DMS79 treated with DMSO at 0.1 percent for 48 hours (cell line): ENCODE measurements at places on chromosomes 11 and 22.

DNA sequence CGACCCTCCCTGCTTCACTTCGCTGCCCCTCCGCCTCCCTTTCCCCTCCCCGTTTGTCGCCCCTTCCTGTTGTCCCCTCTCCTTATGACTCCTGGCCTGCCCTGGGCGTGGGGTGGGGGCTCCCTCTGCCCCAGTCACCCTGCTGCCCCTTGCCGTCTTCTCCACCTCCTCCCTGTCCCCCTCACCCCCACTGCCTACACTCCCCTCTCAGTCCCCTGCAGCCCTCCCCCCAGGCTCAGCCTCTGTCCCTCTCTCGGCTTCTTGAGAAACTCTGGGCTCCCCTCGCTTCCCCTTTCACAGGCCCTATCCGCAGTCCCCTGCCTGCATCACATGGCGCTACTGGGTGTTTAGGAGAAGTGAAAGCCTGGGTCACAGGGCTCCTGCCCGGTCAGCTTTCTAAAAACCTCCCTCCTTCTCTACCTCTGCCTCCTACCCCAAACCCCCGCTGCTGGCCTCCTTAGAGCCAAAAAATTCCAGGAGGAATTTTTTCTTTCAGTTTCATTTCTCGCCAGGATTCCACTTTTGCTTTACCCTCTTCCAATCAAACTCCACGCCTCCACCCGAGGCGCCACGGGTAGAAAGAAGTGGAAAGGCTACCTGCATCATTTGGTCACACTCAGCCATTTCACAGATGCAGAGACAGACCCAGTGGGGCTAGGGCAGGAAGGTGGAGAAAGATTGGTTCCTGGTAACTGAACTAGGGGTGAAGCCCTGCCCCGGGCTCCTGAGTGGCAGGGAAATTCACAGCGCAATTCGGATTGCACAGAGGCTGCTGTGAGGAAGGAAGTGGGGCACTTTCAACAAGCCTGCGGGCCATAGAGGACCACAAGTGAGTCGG lies at the start of gene SLC15A3:
SLC15A3 (minus strand) TSS at position 273 of the 838 bp plus-strand sequence. CDS start 625 bp downstream, outside the sequence.
- no peak for DNase-seq

DNA sequence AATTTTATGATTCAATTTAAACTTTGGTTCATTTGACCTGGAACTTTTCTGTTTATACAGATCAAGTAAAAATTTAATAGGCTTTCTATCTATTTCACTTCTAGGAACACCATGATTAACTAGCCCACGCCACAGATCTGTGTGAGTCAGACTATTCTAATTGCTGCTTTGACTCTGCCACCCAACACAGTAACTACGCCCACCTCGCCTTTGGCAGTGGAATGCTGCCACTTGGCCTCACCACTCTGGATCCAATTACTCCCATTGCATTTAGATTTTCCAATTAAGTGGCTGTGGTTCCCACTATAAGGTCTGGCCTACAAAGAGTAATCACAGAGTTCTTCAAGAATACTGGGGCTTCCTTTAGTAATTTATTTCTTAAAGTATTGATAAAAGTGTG lies 46.6 kb upstream of the LIN7C start:
- no peak for DNase-seq

DNA sequence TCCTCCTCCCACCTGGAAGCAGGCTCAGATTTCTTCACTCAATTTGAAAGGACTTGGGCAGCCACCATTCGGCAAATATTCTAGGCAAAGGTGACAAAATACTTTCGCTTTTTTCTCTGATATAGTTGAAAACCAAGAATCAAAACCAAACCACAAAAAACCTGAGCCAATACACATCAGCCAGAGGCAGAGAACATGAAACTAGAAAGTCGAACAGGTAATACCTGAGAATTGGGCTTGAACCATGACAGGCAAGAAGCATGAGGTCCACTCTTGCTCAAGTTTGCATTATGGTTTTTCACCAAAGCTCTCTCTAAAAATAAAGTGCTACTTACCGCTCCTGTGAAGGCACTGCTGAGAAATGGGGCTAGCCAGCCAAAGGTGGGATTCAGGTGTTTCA lies 26.2 kb upstream of the LDLRAD3 start:
- no peak for DNase-seq

- DNase-seq = no peak
Observed at GRCh38 chr22:49887702-49888101, 30.5 kb downstream of the ALG12 start.

GRCh38 chr11:111376181-111376871 lies 2.7 kb downstream of the POU2AF1 start:
- DNase-seq = no peak

- DNase-seq = no peak
Observed at GRCh38 chr22:34950489-34950888, 115.5 kb upstream of the ISX start.

DNA sequence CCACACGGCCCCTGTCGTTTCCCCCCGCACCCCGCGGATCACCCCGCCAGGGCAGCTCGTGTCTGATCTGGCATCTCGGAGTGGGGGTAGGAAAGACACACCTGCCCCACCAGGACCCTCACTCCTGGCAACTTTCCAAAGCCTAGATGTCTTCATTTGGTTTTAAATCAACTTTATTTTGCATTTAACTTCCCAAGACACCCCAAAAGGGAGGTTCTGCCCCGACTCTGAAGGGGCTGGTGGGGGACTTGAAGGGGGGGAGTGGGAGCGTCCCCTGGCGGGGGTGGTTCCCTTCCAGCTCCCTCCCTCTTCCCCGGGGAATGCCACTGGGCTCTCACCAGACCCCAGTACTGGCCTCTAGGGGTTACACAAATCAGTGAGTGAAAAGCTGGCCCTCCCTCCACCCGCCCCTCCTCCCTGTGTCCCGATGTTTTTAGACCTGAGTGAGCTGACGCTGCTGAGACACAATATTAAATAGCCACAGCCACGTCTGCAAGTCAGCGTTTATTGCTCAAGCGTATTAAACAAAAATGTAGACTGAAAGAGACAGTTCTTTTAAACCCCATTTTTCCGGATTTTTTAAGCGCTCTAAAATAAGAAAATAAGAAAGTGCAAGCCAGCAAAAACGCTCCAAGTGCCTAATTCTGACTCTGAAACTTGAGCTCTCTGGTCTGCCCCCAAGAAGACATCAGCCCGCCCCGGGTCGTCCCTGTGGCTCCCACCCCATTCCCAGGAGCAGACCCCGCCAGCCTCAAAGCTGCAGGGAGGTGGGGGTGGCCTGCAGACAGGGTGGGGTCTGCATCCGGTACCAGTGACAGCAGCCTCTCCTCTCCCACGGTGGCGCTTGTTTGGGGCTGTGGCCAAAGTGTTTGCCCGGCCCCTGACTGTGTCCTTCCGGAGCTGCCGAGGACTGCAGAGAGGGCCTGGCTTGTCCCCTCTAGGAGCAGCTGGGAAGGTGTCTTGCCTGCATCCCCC lies 1.1 kb upstream of the TTLL8 start:
- DNase-seq = no peak

GRCh38 chr11:46457659-46458424 lies 66.3 kb upstream of the CHRM4 start:
- no peak for DNase-seq
